ENCODE measurements at places on chromosomes 1 and 21.

- DNase-seq = no peak
These were observed 534.4 kb upstream of the CXADR start for GRCh38 chr21:16978309-16978895.

- no peak for DNase-seq
These were observed 108.2 kb downstream of the LYPLAL1 start for GRCh38 chr1:219281831-219282230.

GRCh38 chr1:113903501-113904292 lies 902 bp downstream of the AP4B1 start:
- peak; percentile 48 for DNase-seq

DNA sequence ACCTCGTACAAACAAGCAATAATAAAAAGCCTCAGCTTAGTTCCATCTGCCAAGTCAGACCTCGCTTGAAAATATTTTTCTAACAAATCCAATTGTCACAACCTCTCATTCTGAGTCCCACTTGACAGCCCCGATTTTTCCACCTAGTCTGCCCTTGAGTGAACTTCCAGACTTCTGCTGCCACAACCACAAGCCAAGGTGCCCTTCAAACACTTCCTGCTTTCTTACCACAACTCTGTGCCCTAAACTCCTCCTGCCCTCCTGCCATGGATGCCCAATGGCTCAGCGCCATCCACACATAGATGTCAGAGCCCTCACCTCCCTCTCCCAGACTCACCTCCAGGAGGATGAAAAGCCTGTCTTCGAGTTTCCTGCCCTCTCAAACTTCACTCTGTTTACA lies 3.9 kb downstream of the TMPRSS2 start:
- no peak for DNase-seq

All from AML-193 (cell line).